ENCODE measurements at places on chromosomes 16 and 17.

DNA sequence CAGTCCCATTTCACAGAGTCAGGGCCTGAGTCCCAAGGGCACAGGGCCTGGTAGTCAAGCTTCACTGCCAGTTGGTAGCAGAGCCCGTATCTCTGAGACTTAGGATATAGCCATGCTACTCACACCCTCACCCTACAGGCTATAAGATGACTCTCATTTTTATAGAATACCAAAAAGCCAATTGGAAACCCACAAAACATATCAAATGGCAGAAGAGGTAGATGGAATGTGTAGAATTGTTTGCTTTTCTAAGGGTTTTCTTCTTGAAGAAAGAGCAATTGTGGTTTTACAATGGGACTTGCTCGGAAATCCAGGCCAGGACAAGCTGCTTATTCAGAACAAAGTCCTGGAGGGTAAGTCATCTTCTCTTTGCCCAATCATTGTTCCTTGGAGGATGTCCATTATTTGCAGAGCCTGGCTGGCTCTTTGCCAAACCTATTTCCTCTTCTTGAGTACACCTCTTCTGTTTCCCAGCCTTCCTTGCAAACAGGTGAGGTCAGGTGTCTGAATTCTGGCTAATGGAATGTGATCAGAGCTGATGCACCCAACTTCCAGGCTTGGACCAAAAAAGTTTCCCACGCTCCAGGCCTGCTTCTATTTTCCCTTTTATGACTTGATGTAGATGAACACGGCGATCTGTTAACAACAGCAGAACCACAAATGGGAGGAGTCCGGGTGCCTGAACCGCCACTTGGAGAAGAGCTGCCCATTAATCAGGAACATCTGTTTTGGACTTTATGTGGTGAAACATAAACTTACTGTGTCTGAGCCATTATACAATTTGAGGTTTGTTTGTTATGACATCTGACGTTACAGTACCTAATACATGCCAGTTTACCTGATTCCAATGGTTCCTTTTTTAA lies 16.9 kb upstream of the CCL22 start:
- no peak for DNase-seq

GRCh38 chr16:84177741-84178073 lies 9.2 kb downstream of the TAF1C start:
- DNase-seq, result no peak

GRCh38 chr16:89246903-89247733 lies 29.6 kb downstream of the ZNF778 start:
- peak; percentile 87 for DNase-seq

DNA sequence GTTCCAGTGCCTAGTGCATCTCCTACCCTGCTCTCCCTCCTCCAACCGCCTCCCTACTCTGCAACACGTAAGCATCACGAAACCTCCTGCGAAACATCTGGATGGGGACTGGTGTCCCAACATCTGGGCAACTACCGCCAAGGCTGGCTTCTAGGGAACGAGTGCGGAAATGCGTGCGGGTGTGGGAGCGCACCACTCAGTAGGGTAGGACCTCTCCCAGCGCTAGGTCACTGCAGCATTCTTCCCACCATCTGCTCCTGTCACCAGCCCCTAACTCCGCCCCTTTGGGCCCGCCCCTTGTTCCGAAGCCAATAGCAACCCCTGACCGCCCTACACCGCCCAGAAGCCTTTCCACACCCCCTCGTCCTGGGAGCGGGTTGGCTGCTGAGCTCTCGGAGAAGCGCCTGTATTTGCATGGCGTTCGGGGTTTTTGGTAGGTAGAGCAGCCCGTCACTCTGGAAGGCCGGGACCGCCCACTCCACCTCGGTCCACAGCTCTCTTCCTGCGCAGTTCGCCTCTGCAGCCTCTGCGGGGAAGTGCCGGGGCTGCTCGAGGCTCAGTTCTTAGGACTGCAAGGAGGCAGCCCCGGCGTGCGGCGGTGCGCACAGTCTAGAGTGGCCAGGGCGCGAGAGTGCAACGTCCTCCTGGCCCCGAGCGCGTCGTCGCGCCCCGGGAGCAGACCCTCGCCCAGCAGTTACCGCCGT lies at the start of gene HS3ST3B1:
Gene HS3ST3B1, plus strand, starts transcription at position 507 of the 704 bp plus-strand sequence. CDS start 438 bp downstream, outside the sequence.
- DNase-seq, result peak; percentile 100

DNA sequence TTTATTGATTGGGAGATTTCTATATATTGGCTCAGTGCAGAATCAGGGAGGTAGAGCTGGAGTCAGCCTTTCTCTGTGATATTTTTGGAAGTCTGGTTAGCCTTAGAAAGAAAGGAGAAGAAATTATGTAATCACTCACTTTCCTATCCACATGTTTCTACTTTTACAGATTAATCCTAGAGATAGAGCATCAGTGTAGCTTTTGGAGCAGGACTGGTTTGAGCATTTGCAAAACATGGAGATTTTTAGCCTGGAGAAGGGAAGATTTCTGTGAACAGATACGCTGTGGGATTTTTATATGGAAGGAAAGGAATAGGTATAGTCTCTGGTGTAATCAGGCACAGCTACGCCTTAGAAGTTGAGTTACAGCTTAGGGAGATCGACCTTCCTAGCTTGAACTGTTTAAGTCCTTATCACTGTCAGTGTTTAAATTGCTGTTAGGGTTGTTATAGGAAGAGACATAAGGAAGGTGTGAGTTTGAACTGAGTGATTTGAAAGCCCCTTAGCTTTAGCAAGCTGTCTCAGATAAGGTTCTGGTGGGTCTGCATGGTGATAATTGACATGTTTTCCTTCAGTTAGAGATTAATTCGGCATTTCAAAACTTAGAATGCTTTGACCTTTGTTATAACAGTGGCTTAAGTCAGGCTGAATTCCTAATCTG lies 20.5 kb downstream of the METTL9 start:
- no peak for DNase-seq

- no peak for DNase-seq
These were observed 837 bp downstream of the DOC2B start for GRCh38 chr17:180381-181244.

DNA sequence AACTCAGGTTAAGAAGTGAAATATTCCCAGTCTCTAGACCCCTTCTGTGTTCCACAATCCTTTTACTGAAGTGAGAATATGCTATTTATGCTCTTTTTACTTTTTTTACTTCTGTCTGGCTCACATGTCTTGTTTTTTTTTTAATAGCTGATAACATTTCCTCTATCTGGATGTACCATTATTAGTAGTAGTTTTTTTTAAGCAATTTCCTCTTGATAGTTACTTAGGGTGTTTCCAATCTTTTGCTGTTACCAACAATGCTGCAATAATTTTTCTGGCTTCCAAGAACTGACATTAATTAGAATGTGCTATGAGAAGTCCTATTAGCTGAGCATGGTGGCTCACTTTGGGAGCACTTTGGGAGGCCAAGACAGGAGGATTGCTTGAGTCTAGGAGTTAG lies 32.0 kb downstream of the KSR1 start:
- no peak for DNase-seq

DNA sequence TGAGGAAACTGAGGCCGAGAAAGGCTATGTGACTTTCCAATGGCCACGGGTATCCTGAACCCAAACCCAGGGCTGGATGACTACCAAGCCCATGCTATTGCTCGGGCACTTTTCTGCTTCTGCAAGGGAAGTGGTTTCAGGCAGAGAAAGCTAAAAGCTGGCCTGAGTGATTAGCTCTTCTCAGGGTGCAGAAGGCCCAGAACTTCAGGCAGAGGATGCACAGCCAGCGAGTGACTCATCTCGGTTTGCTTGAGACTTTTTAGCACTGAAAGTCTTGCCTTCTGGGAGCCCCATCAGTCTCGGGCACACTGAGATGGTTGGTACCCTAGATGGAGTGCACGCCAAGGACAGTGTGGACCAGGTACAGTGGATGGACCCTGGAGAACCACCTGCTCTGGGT lies 129.5 kb upstream of the SDK2 start:
- DNase-seq, result no peak

- DNase-seq, result no peak
These were observed 19.3 kb upstream of the FOXF1 start for GRCh38 chr16:86490859-86491639.

DNA sequence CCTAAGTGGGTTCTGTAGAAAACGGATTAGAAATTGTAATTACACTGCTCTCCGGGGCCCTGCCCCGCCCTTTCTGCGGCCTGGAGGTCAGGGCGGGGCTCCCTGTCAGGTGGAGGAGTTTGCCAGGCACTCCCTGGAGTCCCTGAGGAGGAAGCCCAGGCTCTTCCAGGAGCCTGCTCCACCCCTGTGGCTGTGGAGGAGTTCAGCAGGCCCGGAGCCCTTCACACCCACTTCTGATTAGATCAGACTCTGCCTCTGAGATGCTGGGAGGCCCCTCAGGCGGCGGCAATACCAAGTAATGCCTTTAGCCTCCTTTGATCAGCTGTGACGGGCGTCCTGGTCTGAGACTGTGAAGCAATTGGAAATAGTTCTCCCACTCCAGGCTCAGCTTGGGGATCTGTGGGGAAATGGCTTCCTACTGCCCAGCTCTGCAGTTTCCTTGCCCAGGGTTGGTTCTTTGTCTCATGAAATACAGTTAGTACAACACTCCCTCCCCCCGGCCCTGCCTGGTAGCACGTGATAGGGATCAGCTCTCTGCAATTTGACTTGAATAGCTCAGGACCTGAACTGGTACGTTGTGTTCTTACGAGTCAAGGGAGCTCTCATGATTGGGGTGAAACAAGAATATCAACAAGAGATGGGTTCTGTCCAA lies 22.3 kb downstream of the BAIAP2 start:
- no peak for DNase-seq

DNA sequence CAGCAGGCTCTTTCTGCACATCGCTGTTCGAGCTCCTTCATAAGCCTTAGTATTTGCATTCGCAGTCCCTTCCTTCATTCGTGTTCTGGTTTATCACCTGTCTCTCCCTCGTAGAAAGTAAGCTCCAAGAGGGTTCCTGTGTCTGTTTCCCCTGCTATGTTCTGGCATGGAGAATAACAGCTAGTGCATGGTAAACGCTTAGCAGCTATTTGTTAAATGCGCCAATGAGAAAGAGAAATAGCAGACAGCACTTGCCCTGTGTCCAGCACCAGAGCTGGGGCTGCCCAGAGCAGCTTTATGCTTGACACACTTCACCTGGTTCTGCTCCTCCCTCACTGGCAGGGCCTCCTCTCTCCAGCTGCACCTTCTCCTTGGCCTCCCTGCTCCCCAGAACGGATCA lies 5.5 kb downstream of the ZNF688 start:
- no peak for DNase-seq

GRCh38 chr16:77721752-77722308 lies 484 bp upstream of the NUDT7 start:
- DNase-seq, result no peak

DNA sequence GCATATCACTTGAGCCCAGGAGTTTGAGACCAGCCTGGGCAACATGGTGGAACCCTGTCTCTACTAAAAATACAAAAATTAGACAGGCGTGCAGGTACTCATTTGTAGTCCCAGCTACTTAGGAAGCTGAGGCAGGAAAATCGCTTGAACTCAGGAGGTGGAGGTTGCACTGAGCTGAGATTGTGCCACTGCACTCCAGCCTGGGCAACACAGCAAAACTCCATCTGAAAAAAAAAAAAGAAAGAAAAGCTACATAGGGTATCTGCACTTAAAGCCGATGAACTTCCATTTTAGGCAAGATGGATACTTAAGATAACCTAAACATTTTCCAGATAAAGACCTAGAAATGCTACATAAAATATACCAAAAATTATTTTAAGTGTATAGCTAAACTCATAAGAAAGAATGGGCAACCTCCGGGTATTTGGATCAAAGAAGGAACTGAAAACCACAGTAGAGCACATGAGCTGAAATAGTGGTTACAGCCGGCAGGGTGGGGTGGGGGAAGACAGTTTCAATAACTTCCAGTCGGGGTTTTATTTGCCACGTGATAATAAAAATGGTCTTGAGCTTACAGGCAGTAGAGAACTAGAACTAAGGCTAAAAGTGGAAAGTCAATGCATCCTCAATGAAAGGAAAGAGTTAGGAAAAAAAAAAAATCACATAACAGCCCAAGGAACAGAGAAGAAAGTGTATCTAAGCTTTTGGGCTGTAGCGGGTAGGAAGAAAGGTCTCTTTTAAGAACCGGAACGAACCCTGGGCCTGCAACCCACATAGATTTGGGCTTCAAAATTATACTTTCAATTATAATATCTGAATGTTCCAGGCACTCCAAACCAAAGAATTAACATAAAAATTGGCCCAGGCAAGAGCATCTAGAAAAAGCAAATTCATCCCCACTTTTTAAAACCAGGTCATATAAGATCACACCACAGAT lies 53.1 kb downstream of the CFDP1 start:
- DNase-seq, result peak; percentile 71

GRCh38 chr17:12994341-12995074 lies 23.3 kb downstream of the ELAC2 start:
- DNase-seq, result no peak

DNA sequence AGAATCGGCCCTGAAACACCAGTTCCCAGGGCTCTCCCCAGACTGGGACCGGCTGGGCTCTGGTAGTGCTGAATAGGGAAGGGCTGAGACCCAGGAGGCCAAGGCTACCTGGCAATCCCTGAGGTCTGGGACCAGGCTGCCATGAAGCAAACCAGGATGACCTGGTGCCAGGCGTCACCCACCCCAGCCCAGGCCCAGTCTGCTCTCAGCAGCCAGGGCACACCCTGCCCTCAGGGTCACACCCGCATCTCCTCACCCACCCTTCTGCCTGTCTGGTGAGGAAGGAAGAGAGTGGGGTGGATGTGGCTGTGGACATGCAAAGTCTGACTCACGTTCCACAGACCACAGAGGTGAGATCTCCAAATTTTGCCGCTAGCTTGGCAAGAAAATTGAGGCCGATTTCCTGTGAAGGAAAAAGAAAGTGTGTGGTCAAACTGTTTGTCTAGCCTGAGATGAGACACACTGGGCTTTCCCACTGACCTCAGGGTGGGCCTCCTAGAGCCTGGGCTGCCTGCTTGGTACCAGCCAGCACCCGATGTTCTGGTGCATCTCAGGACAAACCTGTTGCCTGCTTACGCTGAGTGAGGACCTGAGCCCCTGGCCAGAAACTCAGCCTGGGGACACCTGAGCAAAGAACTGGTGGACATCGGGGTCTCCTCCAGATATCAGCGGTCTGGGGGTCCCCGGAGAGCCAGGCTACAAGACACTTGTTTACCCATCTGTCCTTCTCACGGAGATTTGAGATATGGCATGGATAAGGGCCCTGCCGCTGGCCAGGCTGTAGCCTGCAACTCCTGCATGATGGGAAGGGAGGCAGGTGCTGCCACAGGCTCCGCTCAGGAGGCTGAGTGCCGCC lies 6.3 kb upstream of the RAB37 start:
- DNase-seq, result peak; percentile 69

- DNase-seq, result no peak
These were observed 529.1 kb downstream of the NPIPA7 start for GRCh38 chr16:16908077-16908476.
